ENCODE measurements at places on chromosomes 13 and 19.

- no peak for DNase-seq
Measured at GRCh38 chr13:24642219-24642618, 38.0 kb upstream of the ATP12A start.

- DNase-seq: no peak
Measured at GRCh38 chr13:109868578-109869311, 82.4 kb upstream of the IRS2 start.

DNA sequence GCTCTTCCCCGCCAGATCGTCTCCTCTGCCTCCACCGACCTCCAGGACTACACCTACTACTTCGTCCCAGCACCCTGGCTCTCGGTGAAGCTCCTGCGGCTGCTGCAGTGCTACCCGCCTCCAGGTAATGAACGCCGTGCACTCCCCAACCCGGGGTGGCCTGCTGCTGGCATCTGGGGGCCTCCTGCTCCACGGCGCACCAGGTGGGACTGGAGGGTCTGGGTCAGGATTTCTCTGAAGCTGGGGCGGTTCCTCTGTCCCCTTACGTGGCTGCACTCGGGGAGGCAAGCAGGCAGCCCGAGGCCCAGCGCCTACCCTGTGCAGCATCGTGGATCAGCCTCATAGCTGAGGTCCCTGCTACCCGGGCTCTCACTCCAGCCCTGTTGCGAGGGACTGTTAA is 17.5 kb downstream of the FUZ start:
- DNase-seq: no peak

- no peak for DNase-seq
Measured at GRCh38 chr13:112704308-112705145, 14.7 kb downstream of the ATP11A start.

DNA sequence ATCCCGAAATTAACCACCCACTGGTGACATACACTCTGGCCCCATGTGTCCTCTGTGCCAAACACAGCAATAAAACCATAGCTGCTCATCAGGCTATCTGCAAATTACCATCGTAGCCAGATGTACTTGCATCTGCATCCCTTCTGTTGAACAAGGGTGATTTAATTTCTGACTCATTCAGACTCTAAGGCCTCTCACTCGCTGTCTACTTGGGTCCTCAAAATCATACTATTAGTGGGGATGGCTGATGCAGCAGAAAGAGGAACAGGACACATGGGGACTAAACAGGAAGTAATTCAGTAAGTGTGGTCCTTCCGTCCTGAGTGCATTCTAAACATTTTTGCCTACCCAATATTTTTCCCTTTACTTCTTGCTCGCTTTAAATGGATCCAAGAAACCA is 2275.0 kb upstream of the PCDH20 start:
- DNase-seq: no peak

DNA sequence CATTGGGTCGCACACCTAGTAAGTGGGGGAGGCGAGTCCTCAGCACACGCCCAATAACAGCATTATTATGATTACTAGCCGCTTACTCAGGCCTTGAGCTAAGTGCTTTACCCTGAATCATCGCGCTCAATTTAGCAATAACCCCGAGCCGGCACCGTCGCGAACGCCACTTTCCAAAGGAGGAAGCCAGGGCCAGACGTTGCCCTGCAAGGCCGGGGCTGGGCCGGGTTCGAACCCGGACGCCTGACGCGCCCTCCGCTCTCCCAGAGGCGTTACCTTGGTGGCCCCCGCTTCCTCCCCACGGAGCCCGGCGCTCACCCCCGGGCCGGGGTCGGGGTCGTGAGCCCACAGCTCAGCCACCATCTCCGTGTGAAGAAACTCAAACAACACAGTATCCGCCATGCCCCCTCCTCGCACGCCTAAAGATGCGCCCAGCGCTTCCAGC is at the start of gene TRAPPC6A:
Gene TRAPPC6A, minus strand, starts transcription at position 421 of the 445 bp plus-strand sequence. Its CDS starts 19 bp downstream, at position 402.
- no peak for DNase-seq
